Stimulated activated CD8-positive, alpha-beta memory T cell treated with anti-CD3 and anti-CD28 coated beads, Interleukin-4, amount 100 ng/mL, for 48 hours (primary cell): ENCODE measurements at places on chromosomes 6 and 20.

DNA sequence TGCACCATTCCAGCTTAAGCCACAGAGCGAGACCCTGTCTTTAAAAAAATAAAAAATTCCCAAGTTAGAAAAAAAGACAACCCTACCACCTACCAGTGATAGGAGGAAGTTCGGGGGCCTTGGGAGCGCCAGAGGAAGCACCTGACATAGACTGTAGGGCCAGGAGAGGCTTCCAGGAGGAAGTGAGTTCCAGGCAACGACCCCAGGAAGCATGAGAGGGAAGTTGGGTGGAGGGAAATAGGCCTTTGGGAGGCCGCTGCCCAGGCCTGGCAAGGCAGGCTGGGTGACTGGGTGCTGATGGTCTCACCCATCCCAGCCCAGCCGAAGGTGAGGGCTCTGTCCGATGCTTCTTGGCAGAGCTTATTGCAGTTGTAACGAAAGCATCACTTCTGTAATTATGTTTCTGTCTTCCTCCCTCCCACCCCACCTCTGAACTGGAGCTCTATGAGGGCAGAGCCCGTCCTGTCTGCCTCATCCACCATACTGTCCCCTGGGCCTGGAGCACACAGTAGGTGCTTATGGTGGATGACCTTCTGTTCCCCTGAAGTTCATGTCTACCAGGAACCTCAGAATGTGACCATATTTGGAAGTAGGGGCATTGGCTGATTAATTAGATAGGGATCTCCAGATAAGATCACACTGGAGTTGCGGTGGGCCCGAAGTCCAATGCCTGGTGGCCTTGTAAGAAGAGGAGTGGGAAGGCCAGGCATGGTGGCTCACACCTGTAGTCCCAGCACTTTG, 54.1 kb downstream of the UBE2V1 start:
- no peak for DNase-seq

- no peak for DNase-seq
Observed at GRCh38 chr6:72855471-72855870, 233.6 kb downstream of the KCNQ5 start.

- peak; percentile 44 for DNase-seq
Observed at GRCh38 chr20:19937218-19937617, 79.9 kb upstream of the NAA20 start.

GRCh38 chr20:57262784-57263609, 3.4 kb downstream of the BMP7 start:
- no peak for DNase-seq

DNA sequence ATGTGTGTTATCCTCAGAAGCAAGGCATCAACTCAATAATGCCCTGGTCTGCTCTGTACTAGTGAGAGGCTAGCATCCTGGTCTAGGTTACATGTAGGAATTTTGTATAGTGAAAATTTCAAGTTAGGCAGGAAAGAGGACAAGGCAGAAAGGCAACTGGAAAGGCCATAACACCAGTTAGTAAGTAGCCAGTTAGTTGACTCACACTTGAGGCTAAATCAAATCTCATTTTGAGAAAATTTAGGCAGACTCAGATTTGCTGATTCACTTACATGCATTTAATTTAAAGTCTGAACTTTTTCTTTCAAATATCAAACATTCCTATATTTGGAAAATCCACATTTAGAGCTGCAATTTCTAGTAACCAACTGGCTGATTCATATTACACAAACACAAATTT, 184.5 kb upstream of the TCF21 start:
- DNase-seq, result no peak

- DNase-seq, result no peak
Observed at GRCh38 chr20:20275636-20276035, 92.3 kb upstream of the INSM1 start.

GRCh38 chr6:82408952-82409431, 45.4 kb downstream of the TPBG start:
- DNase-seq, result no peak

DNA sequence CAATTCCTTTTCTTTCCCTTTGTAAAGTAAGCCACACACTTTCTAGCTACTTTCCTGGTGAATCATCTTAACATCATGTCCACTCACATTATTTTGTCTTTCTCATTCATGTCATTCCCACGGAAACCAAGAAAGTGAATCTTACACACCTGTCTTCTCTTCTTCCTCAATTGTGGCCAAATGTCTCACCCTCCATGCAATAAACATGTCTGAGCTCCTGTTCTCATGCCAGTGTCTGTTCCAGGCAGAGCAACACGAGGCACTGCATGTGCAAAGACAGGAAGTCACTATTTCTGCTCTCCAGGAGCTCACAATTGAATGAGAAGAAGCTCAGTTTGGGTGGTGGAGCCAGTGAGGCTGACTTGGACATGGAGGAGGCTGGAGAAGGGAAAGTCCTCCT, 29.0 kb upstream of the TMEM244 start:
- no peak for DNase-seq

GRCh38 chr6:29841030-29841429, 13.4 kb downstream of the HLA-G start:
- DNase-seq, result no peak

DNA sequence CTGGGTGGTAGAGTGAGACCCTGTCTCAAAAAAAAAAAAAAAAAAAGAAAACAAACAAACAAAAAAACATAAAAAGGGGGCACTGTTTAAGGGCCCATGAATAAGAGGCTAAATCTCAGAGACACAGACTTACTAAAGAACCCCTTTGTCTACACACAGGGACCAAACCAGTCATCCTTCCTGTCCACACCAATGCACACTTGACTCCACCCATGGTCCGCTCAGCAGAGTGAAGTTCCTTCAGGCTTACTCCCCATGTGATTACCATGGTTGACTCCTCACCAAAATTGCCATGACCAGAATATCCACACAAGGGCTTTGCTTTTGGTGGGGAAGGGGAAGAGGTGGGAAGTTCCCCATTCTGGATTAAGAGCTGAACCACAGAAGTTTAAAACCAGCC, 19.4 kb upstream of the REPS1 start:
- no peak for DNase-seq

DNA sequence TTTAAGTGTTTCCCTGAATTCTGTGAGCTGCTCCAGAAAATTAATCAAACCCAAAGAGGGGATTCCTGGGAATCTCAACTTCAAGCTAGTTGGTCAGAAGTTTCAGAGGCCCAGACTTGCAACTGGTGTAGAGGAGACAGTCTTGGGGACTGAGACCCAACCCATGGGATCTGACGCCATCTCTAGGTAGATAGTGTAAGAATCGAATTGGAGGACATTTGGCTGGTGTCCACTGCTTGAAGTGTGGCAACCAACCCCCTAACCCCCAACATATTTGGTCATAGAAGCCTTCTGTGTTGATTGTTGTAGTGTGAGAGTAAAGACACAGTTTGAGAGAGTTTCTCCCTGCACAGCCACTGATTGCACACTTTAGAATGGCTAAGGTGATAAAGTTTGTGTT, 103.5 kb upstream of the CARMIL1 start:
- no peak for DNase-seq

- DNase-seq, result no peak
Observed at GRCh38 chr20:24619212-24619611, 149.8 kb downstream of the SYNDIG1 start.

GRCh38 chr6:27901801-27902200, 10.4 kb downstream of the OR2B2 start:
- no peak for DNase-seq

- peak; percentile 62 for DNase-seq
Observed at GRCh38 chr20:62409931-62410745, 3.1 kb upstream of the CABLES2 start.
